ENCODE measurements at places on chromosomes 7 and 10. TPM values are rescaled to one million over a fixed set of nuclear protein-coding genes. Genes with fewer than 3 reads are reported as not detected.

The TBX20 gene
- polyA plus RNA-seq, result not detected

The CDHR3 gene
- 2.8 TPM for polyA plus RNA-seq

The SSC4D gene
- polyA plus RNA-seq, result 0.66 TPM

The LMOD2 gene
- not detected for polyA plus RNA-seq

The BAMBI gene
- polyA plus RNA-seq, result 0.95 TPM

The SPDYE2B gene
- 0.20 TPM for polyA plus RNA-seq

The MYOZ1 gene
- 0.39 TPM for polyA plus RNA-seq

The NUP205 gene
- polyA plus RNA-seq, result 17.4 TPM

The GJD4 gene
- polyA plus RNA-seq, result not detected

The CHPF2 gene
- 48.0 TPM for polyA plus RNA-seq

The CCDC146 gene
- polyA plus RNA-seq, result 0.87 TPM

The HUS1 gene
- polyA plus RNA-seq, result 25.5 TPM

The AMPH gene
- polyA plus RNA-seq, result 5.5 TPM

The CEP55 gene
- polyA plus RNA-seq, result 14.9 TPM

The NODAL gene
- polyA plus RNA-seq, result not detected

The LRRC17 gene
- 0.22 TPM for polyA plus RNA-seq

The PON3 gene
- polyA plus RNA-seq, result not detected

The CISD1 gene
- 97.6 TPM for polyA plus RNA-seq

The IL15RA gene
- 4.9 TPM for polyA plus RNA-seq

The CALCR gene
- not detected for polyA plus RNA-seq

The C10orf105 gene
- 0.06 TPM for polyA plus RNA-seq

The DGKB gene
- polyA plus RNA-seq, result 0.43 TPM

The RSPH10B gene
- polyA plus RNA-seq, result not detected

The HOXA7 gene
- polyA plus RNA-seq, result 15.8 TPM

The HABP2 gene
- not detected for polyA plus RNA-seq

The NOS3 gene
- polyA plus RNA-seq, result 0.61 TPM

The ARHGAP19 gene
- 1.9 TPM for polyA plus RNA-seq

The GNAI1 gene
- 47.0 TPM for polyA plus RNA-seq

The IKZF1 gene
- polyA plus RNA-seq, result 0.06 TPM

The TAC1 gene
- not detected for polyA plus RNA-seq

The WDR11 gene
- 26.7 TPM for polyA plus RNA-seq

The KCNIP2 gene
- polyA plus RNA-seq, result 0.15 TPM

The IFIT3 gene
- polyA plus RNA-seq, result 10.4 TPM

The PROSER2 gene
- polyA plus RNA-seq, result 0.65 TPM

The BHLHA15 gene
- not detected for polyA plus RNA-seq

The NRP1 gene
- polyA plus RNA-seq, result 175 TPM

The CACUL1 gene
- 26.3 TPM for polyA plus RNA-seq

The ZNF273 gene
- 4.1 TPM for polyA plus RNA-seq

The INHBA gene
- 7.9 TPM for polyA plus RNA-seq

The PRRT4 gene
- polyA plus RNA-seq, result not detected

The TMEM236 gene
- polyA plus RNA-seq, result not detected

The TRIM50 gene
- polyA plus RNA-seq, result not detected

The ANKRD7 gene
- polyA plus RNA-seq, result 1.6 TPM

The TAS2R4 gene
- polyA plus RNA-seq, result 0.13 TPM

The TFAM gene
- 17.8 TPM for polyA plus RNA-seq

Measured in GM23248 (cell line).